ENCODE measurements at places on chromosomes 16 and 17.

DNA sequence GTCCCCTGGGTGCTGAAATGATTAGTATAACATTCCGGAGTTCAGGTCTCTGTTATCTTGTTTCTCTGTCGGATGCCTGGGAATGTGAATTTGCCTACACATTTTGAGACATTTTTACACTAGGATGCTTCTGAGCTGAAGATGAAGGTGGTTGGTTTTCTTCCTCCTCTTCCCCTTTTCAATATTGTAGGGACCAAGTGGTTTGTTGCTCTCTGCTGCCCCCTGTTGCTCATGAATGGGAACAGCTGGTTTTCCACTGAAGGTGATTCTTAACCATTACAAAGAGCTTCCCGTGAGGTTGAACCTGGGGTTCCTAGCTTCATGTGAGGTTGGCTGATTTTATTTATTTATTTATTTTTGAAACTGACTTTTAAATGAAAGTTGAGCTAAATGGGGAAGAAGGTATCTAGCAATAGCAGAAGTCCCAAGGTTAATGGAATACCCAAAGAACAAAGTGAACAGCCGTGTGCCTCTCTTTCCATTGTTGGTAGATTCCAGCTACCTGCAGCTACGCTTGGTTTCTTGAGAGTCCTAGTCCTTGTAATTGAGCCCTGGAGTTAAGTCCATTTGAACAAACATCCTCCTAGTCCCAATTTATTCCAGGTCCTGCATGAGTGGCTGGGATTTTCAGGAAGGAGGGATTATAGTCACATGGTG, 983.9 kb upstream of the EEF2KMT start:
- DNase-seq, result peak; percentile 65

- DNase-seq, result no peak
Observed at GRCh38 chr17:68125111-68125870, 89.8 kb downstream of the KPNA2 start.

GRCh38 chr17:8791910-8792270, 7.3 kb downstream of the MFSD6L start:
- DNase-seq, result no peak

GRCh38 chr17:27456681-27457359, 572 bp downstream of the KSR1 start:
- no peak for DNase-seq

GRCh38 chr17:65704731-65705130, 143.3 kb upstream of the AXIN2 start:
- DNase-seq, result no peak

- DNase-seq, result no peak
Observed at GRCh38 chr17:14334276-14334840, 33.5 kb downstream of the HS3ST3B1 start.

- DNase-seq, result no peak
Observed at GRCh38 chr17:31843070-31843745, 15.8 kb downstream of the COPRS start.

DNA sequence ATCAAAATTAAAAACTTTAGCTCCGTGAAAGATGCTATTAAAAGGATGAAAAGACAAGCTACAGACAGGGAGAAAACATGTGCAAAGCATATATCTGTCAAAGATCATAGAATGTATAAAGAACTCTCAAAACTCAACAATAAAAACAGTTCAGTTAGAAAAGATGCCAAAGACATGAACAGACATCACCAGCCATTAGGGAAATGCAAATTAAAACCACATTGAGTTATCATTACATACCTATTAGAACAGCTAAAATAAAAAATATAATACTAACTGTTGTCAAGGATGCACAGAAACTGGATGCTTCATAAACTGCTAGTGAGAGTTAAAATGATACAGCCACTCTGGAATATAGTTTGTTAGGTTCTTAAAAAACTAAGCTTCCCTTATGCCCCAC, 58.8 kb downstream of the NFATC3 start:
- no peak for DNase-seq

- DNase-seq, result no peak
Observed at GRCh38 chr17:350706-351448, 1.7 kb downstream of the RPH3AL start.

DNA sequence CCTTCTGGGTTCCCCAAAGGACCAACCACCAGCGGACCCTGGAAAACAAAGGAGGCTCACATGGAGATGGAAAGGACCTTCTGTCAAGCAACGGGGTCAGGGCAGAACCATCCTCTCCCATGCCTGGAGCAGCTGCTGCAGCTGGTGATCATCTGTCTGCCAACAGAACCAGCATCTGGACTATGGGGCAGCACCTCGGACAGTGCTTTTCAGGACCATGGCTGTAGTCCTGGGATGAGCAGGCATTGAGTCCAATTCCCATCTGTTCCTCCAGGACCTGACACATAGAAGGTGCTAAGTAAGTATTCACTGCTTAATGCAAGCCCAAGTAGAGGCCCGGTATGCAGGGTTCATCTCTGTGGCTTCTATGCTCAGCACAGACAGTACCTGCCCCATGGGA, 304.7 kb downstream of the XYLT1 start:
- no peak for DNase-seq
